ENCODE measurements at places on chromosomes 2 and 18. TPM values are rescaled to one million over a fixed set of nuclear protein-coding genes. Genes with fewer than 3 reads are reported as not detected.
A peak's percentile ranks its signal among the peaks of the same experiment; 100 is the strongest.

DNA sequence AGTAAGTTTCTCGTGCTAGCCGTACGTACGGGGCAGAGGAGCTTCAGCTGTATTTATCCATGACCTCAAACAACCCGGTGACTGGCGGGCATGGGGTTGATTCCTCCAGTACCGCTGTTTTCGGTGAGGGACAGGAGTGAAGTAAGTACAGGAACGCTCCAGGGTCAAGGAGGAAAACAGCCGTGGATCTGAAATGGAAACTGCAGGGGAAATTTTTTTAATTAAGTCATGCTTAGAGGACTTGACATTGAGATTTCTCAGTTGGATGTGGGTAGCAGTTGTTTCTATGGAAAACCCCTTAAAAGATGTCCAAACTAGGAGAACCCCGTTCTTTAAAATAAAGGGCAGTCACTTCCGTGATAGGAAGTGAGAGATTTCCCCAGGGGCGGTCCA lies 1.2 kb downstream of the RAB12 start:
- DNase-seq, result peak; percentile 27

DNA sequence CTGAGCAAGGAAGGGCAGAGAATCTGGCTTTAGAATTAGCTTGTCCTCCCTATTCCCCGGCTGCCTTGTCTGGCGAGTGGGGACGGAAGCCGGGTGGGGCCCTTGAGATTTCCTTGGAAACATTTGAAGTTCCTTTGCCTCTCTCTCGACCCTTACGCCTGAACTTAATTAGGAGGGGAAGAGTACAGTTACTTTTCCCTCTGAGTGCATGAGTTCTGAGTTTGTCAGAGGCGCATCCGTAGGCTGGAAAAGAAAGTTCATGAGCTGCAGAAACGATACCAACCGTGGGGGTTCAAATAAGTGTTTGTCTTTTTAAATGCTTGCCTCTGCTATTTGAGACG lies 468 bp downstream of the PIKFYVE start:
- no peak for DNase-seq

GRCh38 chr2:172072303-172072702 lies 13.0 kb upstream of the DLX1 start:
- DNase-seq, result no peak

DNA sequence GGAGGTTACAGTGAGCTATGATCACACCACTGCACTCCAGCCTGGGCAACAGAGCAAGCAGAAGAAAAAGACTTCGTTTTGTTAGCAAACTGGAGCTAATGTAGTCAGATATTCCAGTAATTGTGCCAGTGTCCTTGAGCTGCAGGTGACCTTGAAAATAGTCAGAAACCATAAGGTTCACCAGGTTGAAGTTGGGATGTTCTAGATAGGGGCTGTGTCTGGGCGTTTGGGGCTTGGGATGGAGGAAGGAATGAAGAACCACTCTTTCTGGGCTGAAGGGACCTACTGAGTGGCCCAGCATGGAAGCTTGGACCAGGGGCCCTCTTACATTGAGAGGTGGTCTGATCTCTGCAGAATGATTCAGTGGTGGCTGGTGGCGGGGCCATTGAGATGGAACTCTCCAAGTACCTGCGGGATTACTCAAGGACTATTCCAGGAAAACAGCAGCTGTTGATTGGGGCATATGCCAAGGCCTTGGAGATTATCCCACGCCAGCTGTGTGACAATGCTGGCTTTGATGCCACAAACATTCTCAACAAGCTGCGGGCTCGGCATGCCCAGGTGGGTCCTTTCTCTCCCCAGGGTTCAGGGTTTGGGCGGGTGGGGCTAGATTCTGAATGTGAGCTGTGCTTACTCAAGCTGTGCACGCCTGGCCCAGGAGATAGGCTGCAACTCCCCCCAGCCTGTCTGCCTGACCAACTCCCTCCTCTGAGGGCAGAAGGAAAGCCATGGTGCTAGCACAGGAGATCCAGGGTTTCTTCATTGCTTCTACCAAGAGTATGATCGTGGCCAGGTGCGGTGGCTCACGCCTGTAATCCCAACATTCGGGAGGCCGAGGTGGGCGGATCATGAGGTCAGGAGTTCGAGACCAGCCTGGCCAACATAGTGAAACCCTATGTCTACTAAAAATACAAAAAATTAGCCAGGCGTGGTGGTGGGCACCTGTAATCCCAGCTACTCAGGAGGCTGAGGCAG lies 17.1 kb downstream of the CCT7 start:
- no peak for DNase-seq

DNA sequence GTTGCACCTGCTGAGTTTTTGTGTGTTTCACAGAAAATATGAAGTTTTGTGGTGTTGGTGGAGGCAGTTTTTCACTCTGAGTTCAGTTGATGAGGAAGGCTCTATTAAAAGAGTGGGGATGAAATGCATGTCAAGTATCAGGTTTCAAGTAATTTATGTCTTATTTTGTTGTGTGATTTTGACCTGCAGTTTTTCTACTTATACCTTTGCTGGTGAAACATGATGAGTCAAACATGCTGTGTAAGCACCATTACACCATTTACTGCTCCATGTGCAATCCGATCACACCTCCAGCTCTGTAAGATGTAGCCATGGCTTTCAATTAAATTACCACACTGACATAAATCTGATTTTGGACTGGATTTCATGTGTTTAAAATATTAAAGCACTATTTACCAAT lies 174.5 kb upstream of the ZEB2 start:
- DNase-seq, result no peak

GRCh38 chr2:239548451-239548871 lies 147.6 kb upstream of the HDAC4 start:
- DNase-seq, result no peak

DNA sequence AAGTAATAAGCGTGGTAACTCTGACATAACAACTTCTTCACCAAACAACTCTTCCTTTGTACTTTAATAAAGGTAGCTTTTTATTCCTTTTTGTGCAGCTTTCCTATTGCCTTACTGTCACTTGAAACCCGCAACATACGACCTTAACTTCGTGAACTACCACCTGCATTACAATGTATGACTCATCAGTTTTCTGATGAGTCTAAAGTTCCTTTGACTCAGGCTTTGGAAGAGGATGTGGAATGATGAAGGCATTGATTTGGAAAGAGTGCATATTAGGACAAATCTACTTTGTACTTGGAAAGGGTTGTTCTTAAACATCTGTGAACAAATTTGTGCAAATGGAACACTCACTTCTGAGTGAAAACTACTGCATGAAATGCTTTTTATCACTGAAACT lies 1012.1 kb downstream of the TMEM182 start:
- DNase-seq, result no peak

DNA sequence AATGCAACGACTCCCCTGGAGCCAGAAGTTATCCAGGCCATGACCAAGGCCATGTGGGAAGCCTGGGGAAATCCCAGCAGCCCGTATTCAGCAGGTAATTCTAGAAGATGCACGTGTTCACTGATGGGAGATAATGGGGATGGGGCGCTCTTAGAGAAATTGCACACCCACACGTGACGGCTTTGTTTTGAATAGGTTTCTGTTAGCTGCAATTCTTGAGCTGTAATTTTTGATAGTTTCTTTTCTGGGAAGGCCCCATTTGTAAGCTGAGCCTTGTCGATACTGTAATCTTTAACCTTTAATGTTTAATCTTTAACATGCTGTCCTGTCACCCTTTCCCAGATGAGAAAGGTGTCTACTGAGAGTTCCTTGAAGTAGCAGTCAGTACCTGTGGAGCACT lies 3.6 kb downstream of the SCLY start:
- no peak for DNase-seq

DNA sequence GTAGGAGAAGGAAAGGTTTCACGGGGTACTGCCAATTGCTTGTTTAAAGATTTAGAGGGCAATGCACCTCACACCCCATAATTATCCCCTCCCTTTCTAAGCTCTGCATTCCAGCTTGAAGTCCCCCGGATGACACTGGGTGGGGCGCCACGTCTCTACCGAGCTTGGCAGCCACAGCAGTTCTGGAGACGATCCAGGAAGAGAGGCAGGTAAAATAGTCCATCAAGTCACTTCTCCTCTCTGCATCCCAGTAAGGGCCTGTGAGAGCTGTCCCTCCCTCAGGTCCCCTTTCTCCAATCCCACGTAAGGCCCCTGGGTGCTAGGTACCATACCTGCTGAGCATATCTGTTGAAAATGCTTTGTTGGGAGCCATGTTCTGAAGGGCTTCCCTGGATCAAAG lies 65.7 kb downstream of the CAPN13 start:
- no peak for DNase-seq

DNA sequence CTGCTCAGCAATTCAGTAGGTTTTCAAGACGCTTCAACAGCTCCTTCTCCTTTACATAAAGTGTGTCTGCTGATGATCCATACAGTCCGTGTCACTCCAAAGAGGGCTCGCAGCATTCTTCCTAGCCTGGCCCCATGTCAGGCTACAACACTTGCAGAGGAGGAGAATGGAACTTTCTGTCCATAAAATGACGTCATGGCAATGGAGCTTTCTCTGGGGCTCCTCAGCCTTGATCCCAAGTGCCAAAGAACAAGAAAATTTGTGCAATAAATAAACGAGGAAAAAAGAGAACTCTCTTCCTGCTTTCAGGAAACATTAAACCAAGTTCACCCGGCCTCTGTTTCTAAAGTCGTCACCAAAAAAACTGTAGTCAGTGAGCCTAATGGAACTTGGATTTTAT lies 199.5 kb upstream of the MEIS1 start:
- peak; percentile 64 for DNase-seq

DNA sequence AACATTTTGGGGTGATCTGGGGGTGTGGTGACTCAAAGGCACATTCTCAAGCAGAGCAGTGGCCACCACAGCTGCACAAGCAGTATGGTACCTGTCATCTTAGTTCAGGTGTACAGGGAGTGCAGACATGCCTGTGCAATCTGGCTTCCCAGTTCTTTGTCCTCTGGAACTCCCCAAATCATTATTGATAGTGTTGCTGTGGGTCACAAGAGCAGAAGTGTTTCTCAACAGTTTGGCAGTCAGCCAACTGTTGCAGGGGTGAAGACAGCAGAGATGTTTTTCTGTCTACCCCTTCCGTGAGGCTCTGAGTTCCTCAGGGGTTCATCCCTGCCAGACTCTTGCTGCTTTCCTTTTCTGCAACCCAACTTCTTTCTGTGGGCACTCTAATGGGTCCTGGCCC lies 206.5 kb upstream of the ZSWIM2 start:
- peak; percentile 29 for DNase-seq

- DNase-seq, result peak; percentile 71
Observed at GRCh38 chr2:201643216-201643890, at the start of gene TMEM237. TMEM237 (minus strand) TSS chr2:201643503; CDS start chr2:201643400, 103 bp downstream.

DNA sequence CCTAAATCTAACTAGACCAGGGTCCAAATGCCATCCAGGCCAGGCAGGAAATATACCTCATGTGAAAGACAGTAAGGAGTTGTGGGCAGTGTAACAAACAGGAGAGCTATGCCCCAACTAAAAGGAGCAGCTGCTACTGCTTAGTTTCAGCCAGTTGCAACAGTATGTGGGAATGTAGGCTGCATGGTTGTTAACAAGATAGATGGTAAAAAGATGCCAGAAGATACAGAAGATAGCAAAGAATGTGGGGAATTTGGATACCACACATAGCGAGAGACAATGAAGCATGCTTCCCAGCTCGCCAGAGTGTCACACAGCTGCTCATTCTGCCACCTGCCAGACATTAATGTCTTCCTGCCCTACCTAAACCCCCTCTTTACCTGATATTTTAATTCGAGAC lies 39.4 kb upstream of the CYBRD1 start:
- peak; percentile 64 for DNase-seq

GRCh38 chr2:20052229-20052851 lies 912 bp upstream of the LAPTM4A start:
- no peak for DNase-seq

GRCh38 chr2:179235463-179236108 lies 29.0 kb downstream of the SESTD1 start:
- DNase-seq, result peak; percentile 71

DNA sequence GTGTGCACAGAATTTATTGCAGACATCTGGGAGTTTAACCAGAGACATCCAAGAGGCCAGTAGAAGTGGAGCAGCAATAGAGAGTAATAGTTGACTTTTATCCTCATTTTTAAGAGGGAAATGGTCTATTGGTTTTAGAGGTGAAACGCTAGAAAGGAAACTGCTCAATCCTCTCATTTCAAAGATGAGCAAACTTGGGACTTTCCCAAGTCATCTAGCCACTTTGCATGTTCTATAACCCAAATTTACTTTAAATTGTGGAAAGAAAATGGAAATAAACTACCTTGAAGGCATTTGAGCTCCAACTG lies 601.7 kb downstream of the ARHGAP15 start:
- DNase-seq, result no peak

- no peak for DNase-seq
Observed at GRCh38 chr2:241035142-241035817, 36.9 kb downstream of the SNED1 start.

GRCh38 chr2:69716555-69717120 lies 25.3 kb upstream of the ANXA4 start:
- no peak for DNase-seq

- DNase-seq, result no peak
Observed at GRCh38 chr2:226216575-226216974, 583.0 kb downstream of the IRS1 start.

DNA sequence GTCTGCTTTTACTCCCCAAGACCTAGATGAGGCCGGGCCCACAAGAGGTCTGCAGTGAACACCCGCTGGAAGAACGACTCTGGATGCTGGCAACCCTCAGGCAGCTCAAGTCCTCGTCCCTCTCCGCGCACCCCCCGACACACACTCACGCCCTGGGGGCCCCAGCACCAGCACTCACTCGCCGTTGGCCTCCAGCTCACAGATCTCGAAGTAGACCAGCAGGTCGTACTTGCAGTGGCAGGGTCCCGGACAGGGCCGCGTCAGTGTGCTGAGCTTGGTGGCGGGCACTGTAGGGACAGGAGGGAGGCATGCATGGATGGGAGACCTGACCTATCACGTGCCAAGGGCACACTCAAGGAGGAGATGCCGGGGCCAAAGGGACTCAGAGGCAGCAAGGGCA lies 49.4 kb downstream of the AQP12A start:
- DNase-seq, result no peak

The NEURL3 gene
- 0.13 TPM for total RNA-seq

The TMEM247 gene
- not detected for total RNA-seq

The CKAP2L gene
- total RNA-seq, result 5.5 TPM

The SERPINB5 gene
- not detected for total RNA-seq

The C2orf15 gene
- total RNA-seq, result 0.04 TPM

The GCFC2 gene
- total RNA-seq, result 26.6 TPM

The NDC80 gene
- total RNA-seq, result 12.5 TPM

The NEMP2 gene
- total RNA-seq, result 7.1 TPM

The SERPINB12 gene
- 0.62 TPM for total RNA-seq

The KIDINS220 gene
- 70.0 TPM for total RNA-seq

The LIPG gene
- total RNA-seq, result 6.3 TPM

The PLEK gene
- 4.4 TPM for total RNA-seq
